T47D (cell line): ENCODE measurements at places on chromosomes 13 and 19.

DNA sequence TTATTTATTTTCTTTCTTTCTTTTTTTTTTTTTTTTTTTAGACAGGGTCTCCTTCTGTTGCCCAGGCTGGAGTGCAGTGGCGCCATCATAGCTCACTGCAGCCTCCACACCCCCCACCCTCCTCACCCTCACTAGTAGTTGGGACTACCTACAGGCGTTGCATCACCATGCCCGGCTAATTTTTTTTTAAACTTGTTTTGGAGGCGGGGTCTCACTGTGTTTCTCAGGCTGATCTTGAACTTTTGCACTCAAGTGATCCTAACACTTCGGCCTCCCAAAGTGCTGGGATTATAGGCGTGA lies 33.6 kb downstream of the GJA3 start:
- DNase-seq, result no peak

- no peak for DNase-seq
These were observed 99.6 kb upstream of the HTR2A start for GRCh38 chr13:46996316-46997030.

- DNase-seq, result peak; percentile 63
These were observed 23.5 kb downstream of the KCTD15 start for GRCh38 chr19:33819880-33820781.

- DNase-seq, result peak; percentile 91
These were observed at the start of gene U2AF2 for GRCh38 chr19:55654868-55655647. Gene U2AF2 (plus strand): TSS chr19:55655035. CDS start chr19:55655105, 70 bp downstream.

DNA sequence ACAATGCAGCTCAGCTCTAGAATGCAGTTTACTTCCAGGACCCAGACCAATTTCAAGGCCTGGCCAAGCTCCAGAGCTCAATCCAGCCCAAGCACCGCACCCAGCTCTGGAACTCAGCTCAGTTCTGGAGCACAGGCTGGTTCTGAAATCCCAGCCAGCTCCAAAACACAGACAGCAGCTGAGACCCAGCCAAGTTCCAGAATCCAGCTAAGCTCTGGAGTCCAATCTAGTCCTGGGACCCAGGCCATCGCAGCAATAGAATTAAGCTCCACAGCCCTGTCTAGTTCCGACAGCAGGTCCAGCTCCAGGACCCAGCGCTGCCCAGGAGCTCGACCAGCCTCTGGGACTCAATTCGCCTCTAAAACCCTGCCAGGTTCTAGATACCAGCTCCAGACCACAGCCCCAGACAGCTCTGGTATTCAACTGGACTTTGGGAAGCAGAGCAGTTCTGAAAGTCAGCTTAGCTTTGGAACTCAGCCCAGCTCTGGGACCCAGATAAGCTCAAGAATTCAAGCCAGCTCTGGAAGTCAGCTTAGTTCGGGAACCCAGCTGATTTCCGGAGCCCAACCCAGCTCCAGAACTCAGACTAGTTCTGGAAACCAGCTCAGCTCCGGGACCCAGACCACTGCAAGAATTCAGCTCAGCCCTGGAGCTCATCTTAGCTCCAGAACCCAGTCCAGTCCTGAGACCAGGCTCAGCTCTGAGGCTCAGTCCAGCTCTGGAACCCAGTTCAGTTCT lies 6.8 kb downstream of the GIPC3 start:
- DNase-seq, result no peak

DNA sequence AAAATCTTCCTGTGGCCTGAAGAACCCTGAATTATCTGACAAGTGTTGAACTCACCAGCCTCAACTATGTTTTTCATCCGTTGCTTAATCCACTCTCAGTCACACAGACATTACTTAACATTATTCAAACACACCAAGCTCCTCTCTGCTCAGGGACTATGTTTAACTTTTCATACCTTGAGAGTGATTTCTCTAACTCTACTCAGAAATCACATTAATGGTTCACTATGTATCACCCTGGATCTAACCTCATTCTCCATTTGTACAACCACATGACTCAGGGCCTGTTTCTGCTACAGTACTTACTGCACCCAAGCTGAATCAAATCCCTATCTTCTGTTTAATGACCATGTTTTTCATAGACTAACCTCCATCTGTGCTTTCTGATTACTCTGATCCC lies 553.7 kb upstream of the PRR20A start:
- no peak for DNase-seq

DNA sequence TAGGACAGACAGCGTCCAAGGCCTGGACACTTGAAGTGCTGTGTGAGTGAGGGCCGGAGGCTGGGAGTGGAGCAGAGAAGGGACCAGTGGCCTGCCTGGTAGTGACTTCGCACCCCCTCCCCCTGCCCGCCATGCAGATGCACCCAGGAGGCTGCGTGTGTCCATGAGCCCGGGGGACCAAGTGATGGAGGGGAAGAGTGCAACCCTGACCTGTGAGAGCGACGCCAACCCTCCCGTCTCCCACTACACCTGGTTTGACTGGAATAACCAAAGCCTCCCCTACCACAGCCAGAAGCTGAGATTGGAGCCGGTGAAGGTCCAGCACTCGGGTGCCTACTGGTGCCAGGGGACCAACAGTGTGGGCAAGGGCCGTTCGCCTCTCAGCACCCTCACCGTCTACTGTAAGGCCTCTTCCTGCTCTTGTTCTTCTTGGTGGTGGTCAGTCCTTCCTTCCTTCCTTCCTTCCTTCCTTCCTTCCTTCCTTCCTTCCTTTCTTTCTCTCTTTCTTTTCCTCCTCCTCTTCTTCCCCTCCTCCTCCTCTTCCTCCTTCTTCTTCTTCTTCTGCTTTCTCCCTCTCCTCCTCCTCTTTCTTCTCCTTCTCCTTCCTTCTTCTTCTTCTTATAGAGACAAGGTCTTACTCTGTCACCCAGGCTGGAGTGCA lies 6.0 kb upstream of the FFAR1 start:
- DNase-seq, result no peak

- DNase-seq, result no peak
These were observed 6.2 kb downstream of the CARD8 start for GRCh38 chr19:48249502-48250014.

DNA sequence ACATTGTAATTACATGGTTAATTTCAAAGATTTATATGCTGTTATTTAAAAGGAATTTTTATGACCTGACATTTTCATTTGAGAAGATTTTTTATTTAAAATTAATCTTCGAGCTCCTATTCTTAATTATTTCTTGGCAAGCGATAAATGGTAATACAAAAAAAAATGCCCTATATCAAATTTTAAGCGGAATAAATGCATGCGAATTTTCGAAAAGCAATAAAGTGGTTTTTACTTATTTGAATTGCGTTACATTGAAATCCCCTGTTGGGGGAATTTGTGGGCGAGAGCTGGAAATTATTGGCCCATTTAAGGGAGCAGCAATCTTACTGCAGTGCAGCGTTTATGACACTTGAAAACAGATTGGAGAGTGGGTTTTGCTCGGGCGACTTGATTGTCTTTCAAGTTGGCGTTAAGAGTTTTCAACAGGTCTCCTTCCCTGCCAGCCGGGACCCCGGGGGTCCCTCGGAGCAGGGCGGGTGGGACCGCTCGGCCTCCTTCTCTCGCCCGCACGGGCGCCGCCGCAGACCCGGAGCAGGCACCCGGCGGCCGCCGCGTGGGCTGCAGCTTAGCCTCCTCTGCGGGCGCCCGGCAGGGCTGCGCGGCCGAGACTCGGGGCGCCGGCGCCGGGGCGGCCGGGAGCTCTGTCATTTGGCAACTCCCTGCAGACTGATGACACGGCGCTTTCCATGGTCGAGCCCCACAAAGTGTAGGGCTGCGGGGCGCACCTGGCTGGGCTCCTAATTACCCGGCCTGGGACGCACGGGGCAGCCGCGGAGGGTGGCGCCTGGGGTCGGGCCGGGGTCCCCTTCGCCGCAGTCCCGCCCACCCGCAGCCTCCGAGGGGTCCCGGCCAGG lies 255.1 kb upstream of the SOX21 start:
- DNase-seq, result no peak

GRCh38 chr13:31159306-31159705 lies 2.4 kb downstream of the HSPH1 start:
- no peak for DNase-seq

DNA sequence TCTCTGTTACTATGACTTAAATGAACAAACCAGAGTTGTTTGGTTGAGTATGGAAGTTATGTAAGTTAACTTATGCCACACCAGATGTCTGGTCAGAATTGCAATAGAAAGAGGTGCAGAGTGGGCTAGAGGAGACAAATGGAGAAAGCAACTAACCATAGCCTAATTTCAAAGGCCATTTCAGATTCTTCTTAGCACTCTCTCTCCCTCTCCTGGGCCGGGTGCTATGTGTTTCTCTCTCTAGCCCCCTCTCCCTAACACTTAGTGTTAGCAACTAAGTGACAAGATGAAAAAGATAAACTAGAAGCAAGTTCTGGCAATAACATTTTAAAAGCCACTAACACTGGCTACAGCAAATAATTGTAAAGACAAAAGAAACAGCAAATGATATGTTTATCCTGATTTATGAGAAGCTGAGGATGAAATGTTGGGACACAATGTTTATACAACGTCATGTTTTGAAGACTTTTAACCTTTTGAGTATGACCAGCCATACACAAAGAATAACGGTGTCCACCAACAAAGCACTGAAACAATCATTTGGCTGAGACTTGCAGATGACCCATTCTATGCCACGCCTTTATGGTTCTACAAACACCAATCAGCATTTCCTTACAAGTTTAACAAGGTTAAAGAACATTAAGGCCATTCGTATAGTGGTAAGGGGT lies 18.6 kb downstream of the SERPINE3 start:
- no peak for DNase-seq

DNA sequence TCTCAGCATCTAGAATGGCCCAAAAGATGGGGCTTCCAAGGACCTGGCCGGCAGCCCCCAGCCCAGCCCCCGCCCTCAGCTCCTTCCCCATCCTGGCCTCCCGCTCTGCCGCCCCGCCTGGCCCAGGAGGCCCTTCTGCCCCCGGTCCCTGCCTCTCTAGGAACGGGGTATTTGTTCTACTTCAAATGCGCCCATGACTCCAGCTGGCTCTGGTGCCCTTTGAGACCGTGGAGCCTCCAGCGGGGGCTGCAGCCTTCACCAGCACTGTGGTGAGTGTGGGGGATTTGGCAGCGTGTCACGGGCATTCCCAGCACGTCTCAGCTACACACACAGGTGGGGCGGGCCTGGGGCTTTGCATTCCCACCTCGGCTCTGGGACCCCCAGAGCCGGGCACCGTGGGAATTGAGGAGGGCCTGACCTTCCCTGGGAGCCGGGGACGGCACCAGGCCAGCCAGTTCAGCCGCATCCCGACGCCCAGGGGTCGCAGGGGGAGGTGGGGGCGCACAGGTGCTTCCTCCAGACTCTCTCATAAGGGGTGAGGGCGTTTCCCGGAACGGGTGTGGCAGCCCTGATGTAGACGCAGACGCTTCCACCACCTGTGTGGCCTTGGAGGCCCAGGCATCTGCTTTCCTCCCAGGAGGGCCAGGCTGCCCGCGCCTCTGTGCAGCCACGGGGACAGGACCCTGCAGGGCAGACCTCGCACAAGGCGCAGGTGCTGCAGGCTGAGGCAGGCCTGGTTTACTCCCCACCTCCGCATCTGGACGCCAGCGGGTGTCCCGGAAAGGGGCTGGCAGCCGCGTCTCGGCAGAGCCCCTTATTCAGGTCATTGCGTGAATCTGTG lies 947 bp downstream of the ATP4B start:
- DNase-seq, result no peak

GRCh38 chr13:30696278-30697176 lies 38.8 kb upstream of the ALOX5AP start:
- no peak for DNase-seq

DNA sequence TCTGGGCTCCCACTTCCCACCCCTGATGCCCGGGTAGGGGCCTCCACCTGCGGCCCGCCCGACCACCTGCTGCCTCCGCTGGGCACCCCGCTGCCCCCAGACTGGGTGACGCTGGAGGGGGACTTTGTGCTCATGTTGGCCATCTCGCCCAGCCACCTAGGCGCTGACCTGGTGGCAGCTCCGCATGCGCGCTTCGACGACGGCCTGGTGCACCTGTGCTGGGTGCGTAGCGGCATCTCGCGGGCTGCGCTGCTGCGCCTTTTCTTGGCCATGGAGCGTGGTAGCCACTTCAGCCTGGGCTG lies 7.9 kb downstream of the DBP start:
- DNase-seq, result no peak

DNA sequence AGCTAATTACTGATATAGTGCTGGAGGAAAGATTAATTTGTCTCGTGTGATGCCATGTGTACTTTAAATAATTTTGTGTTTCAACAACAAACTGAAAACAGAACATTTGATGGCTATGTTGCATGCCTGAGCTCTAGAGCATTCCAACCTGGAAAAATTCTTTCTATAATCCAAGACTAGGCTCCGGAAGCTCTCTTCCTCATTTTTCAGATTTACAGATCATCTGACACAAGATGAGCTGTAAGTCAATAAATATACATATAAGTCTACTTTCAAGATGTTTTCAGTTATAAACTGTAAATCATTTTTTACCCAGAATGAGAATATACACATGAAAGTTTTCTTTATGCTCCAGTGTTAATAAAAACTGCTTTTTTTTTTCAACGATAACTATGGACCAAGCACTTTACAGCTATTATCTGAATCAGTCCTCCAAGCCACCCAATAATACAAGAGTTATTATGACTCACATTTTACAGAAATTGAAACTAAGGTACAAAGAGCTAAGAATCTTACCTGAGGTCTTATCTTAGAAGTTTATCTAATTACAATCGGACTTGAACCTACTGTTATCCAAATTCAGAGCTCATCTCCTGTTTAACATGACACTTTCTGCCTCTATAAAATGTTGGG lies 6.4 kb upstream of the FOXO1 start:
- no peak for DNase-seq

DNA sequence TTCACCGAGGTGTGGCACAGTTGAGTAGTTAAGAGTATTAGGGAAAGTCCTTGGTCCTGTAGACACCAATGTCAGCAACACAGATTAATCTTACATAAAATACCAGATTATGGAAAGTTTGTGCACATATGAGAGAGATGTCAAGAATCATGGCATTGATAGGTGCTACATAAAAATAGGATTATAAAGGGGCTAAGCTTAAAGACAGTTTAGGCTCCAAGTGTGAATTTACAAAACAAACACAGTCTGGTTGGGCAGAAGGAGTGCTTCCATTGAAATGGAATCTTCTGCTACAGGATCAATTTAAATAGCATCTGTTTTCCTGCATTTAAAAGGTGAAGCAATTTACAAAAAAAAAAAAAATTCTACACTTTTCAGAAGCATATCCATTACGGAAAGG lies 292.9 kb downstream of the DNAJC15 start:
- no peak for DNase-seq

DNA sequence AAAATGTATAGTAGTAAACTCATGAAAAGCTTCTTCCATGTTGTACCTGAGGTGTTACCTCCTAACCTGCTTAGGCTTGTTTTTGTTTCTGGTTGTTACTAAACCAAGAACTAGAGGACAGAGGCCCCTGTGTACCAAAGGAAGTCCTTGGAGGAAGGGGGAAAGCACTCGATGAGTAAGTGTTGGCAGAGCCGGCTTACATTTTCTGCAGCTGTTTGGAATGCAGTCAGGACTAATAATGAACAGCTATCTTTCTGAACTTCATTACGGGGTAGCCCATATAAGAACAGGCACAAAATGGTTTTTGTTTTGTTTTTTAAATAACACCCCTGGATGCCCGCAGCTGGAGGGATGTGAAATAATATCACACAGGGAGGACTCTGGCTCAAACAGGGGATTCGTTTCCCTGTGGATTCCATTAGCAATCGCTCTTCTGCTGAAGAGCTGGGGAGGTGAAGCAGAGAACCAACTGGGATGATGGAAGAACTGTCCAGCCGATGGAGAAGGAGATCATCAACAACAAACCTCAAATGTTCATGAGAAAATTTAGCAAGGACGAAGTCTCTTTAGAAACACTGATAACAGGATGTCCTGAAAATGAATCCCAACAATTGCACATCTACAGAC lies 214.2 kb upstream of the MAB21L1 start:
- DNase-seq, result no peak
